D721Med (cell line): ENCODE measurements at places on chromosomes 1 and 21.

DNA sequence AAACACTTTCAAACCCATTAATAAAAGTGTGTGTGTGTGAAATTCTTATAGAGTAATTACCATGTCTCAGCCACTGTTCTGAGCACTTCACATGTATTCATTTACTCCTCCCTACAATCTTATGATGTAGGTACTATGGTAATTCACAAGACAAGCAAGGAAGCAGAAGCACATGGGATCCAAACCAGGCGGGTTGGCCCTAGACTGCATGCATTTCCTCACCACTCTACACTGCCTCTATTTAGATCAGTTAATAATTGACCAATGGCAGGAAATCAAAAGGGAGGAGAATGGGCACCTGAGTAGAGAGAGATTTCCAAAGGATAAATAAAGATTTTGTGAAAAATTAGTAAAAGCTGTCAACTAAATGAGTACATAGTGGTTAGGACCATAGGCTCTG is 15.7 kb downstream of the MAP3K21 start:
- DNase-seq: no peak

GRCh38 chr1:193631306-193631705 is 444.9 kb upstream of the B3GALT2 start:
- no peak for DNase-seq

DNA sequence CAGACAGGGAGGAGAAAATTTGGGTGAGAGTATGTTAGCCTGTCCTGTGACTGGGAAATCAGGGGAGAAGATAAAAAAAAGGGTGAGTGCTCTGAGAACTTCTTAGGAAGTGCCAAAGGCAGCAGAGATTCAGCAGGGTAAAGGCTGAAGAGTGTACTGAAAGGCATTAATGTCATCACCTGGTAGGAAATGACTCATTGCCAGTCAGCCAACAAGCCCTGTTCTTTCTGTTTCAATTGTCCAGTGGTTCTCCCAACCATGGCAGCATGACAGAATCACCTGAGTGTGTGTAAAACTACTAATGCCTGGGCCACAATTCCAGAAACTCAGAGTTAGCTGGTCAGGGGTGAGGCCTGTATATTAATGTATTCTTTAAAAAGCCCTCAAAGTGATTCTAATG is 83.5 kb downstream of the INTS7 start:
- no peak for DNase-seq

DNA sequence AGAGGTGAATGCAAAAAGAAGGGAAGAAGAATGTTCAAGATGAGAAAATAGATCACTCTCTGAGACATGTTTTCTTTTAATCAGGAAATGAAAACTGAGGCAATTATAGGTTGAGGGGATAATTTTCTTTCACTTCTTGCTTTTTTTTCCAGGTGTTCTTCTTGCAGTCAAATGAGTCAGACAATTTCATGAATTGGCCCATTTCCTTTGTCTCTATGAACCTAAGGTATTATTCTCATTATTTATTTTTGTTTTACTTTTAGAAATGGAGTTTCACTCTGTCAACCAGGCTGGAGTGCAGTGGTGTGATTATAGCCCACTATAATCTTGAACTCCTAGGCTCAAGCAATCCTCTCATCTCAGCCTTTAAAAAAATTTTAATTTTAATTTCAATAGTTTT is 3.5 kb upstream of the VASH2 start:
- DNase-seq: no peak

DNA sequence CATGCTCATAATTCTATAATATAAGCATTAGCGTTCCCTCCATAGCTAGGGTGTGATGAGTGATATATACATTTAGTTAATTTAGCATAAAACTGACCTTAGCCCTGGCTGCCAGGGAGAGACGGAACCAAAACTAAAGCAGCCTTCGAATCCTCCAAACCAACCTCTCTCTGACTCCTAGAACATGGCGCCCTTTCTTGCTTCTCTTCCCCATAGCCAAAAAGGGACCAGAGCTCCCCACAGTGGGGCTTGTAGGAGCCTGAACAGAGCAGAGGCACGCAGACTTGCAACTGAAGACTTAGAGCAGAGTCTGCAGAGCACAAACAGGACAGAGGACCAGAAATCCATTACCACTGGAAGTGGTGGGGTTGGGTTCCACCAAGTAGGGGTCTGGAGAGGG is 17.7 kb downstream of the IRF2BP2 start:
- DNase-seq: no peak

DNA sequence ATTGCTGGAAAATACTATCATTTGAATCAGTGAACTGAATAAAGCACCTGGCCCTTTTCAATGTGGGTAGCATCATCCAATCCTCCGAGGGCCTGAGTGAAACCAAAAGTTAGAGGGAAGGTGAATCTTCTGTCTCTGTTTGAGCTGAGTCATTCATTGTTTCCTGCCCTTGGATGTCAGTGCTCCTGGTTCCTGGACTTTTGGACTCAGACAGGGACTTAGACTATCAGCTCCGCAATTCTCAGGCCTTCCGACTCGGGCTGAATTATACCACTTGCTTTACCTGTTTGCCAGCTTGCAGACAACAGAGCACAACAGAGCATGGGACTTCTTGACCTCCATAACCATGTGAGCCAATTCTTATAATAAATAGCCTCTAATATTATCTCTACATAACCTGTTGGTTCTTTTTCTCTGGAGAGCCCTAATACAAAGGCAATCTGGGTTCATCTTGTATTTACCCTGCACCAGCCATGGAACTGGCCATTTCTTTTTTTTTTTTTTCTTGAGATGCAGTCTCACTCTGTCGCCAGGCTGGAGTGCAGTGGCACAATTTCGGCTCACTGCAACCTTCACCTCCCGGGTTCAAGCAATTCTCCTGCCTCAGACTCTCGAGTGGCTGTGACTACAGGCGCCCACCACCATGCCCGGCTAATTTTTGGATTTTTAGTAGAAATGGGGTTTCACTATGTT is 19.2 kb upstream of the VASH2 start:
- no peak for DNase-seq
